Kidney (tissue), 22 donors: ENCODE measurements at places on chromosomes 4 and X. TPM values are rescaled to one million over a fixed set of nuclear protein-coding genes. Genes with fewer than 3 reads are reported as not detected.

The KIAA0232 gene
- 39.9 TPM for total RNA-seq

DNA sequence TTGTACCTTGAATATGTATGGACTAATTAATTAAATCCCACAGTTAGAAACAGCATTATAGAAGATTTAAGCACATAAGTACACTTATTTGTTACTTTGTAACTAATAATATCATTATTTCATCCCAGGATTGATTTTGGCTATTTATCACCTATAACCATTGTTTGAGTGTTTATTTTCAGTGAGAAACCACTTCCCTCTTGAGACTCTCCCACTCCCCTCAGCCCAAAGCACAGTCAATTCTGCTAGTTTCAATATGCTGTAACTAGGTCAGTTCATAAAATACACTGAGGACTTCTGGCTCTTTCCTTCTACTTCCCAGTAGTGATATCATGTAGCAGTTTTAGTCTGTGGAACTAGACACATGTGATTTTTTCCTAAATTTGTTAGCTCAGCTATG is 16.3 kb downstream of the OFD1 start:
- no peak for DNase-seq

DNA sequence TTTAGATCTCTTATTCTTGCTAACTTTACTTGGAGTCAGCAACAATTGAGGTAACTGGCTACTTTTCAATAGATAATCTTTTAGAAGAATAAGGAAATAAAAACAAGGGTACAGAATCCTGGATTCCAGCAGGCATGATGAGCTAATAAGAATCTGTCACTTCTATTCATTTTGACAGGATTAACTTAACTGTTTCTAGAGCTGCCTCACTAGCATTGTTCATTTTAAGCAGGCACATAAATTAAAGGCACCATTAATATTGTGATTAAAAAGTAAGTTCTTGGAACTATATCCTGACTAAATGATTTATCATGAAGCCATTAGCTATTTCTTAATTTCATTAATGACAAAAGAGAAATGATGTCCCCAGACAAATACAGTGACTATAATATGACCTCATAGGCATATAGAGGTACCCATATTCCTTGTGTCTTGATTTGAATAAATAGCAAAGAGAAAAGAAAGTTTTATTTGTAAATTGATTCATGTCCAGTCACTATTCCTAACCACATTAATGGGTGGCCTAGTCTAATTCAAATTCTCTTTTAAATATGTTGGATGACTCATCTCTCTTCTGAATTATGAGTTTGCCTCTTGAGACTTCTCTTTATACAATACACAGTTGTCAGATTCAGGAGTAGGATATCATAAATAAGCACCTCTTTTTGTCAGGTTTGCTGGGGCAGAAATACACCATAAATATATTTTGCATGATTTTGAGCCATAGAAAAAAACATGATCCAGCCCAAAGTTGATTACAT is 343.0 kb downstream of the SLITRK2 start:
- no peak for DNase-seq

DNA sequence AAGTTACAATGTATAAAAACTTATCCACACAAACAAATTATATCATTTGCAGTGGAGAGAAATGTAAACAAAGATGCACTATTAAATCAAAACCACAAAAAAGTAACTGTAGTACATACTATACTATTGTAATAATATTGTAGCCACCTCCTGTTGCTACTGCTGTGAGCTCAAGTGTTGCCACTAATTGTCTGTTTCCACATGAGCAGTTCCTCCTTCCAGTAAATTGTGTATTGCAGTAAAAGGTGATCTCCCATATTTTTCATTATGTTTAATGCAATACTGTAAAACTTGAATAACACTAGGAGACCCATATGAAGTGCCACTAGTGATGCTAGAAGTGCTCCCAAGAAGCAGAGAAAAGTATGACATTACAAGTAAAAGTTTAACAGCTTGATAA is 11.7 kb downstream of the LIN54 start:
- DNase-seq = no peak

DNA sequence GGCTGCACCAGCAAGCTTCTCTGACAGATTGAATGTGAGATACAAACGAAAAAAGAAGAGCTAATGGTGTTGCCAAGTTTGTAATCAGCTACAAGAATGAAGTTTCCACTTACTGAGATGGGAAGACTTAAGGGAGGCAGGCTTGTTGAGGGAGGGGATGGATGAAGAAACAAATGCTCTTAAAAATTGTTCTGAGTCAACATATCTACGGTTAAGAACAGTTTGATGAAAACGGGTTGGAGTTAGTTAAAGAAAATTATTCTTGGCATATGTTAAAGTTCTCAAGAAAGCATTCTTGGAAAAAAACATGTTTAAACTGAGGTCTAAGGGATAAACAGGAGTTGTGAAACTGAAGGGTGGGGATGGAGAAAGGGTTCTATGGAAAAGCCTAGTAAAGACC is 816.3 kb upstream of the HS3ST1 start:
- DNase-seq = no peak

- DNase-seq = no peak
Observed at GRCh38 chr4:75555294-75556164, at the start of gene ODAPH. TSS of gene ODAPH (plus strand) at chr4:75556066. CDS start at chr4:75556083, 17 bp downstream.

DNA sequence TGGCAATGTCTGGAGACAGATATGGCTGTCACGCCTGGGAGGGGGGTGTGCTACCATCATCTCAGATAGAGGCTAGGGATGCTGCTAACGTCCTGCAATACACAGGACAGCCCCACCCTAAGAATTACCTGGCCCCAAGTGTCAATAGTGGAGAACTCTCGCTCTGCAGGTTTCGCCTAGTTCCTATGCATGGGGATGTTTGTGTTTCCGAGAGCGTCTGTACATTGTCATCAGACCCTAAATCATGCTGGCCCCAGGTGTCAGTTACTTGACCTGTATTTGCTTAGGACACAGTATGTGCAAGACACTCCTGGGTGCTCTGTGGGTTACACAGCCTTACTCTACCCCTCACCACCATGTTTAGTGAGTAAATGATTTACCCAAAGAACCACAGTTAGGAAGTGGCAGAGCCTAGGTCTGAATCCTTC is 90.8 kb downstream of the AFF1 start:
- DNase-seq = no peak
